Stromal cell of bone marrow (primary cell): ENCODE measurements at places on chromosomes 16 and 17.
A peak's percentile ranks its signal among the peaks of the same experiment; 100 is the strongest.

GRCh38 chr16:49857423-49858181, 1.7 kb upstream of the ZNF423 start:
- DNase-seq = no peak

GRCh38 chr16:76970087-76970744, 220.8 kb upstream of the MON1B start:
- peak; percentile 19 for DNase-seq

DNA sequence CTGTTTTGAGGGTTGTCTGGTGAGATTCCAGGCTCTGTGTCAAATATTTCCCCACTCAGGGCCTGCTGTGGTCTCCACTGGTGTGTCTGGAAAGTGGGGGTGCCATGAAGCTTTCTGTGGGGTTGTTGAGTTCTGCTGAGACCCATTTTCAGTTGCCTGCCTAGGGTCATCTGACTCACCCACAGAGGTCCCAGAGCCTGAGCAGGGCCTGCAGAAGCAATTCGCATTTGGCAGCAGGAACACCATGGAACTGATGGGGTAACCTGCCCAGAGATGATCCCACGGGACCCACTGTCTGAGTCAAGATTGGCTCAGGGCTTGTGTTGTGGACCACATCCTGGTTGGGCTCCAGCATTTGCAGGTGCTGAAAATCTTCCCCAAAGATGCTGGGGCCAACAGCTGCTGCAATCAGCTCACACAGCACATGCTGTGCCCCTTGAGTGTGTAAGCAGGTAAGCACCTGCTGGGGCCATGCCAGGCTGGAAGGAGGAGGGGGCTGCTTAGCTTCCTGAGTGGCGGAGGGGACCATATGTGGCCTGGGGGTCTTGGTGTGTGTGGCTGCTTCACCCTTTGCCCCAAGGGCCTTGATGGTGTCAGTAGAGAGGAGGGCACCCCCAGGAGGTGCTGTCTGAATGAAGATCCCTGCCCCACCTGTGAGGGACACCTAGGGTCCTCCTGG, 1726.1 kb downstream of the TP53TG3F start:
- DNase-seq = no peak

- DNase-seq = no peak
Observed at GRCh38 chr17:74873874-74874614, 1.2 kb upstream of the FDXR start.

DNA sequence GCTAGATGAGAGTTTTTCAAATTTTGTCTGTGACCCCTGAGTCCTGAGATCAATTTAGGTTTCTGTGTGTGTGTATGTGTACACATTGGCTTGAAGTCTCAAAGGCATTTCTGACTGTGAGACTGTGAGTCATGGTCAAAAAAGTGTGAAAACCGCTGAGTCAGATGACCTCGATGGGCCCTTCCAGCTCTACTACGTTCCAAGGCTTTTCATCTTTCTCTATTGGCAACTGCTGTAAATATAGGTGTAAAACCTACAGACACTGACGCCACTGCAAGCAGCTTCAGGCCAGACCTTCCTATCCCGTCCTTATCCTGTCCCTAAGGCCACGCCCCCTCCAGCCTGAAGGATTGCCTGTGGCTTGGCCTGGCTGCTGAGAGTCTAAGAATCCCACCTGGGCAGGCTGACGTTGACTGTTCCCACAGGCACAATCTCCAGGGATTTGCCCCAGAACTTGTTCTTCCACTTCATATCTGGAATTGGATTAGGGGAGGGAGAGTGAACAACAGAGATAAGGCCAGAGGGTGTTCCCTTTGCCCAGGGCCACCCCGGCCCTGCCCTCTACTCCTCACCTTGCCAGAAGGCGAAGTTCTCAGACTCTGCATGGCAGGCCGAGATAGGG, 11.3 kb downstream of the OSBPL7 start:
- DNase-seq = peak; percentile 82

GRCh38 chr17:83082909-83083367, 3.5 kb downstream of the METRNL start:
- DNase-seq = no peak

- DNase-seq = no peak
Observed at GRCh38 chr17:48174833-48175523, 67.4 kb downstream of the SNX11 start.

GRCh38 chr16:4378999-4379690, 7.5 kb downstream of the VASN start:
- no peak for DNase-seq

DNA sequence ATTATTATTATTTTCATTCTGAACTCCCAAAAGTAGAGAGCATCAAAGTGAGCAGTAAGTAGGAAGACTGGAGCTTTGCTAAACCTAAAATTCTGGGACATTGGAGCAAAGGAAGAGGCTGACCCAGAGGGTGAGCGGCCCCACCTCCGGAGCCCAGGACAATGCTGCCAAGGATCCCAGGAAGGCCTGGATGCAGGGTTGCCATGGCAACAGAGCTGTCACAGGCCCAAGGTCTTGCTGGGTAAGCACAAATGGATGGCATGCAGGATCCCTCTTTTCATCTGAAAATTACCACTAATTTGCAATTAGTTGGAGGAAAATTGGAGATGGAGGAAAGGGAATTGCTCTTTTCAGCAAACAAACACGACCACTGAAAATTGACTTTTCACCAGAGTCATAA, 457.9 kb upstream of the CDH5 start:
- DNase-seq = no peak

GRCh38 chr17:68255151-68255550, 7.3 kb downstream of the AMZ2 start:
- no peak for DNase-seq

DNA sequence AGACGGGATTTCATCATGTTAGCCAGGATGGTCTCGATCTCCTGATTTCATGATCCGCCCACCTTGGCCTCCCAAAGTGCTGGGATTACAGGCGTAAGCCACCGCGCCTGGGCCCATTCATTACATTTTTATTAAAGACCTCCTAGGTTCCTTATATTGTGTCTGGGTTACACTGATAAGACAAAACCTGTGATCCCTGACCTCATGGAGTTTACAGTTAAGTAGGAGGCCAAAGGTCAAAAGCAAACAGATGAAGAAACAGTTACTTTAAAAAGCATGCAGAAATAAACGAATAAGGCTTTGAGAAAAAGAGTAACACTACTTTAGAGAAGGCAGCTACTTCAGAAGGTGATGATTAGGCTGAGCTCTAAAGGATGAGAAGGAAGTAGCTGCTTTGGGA, 14.9 kb upstream of the HLF start:
- no peak for DNase-seq

- DNase-seq = no peak
Observed at GRCh38 chr16:23359092-23359760, 57.1 kb downstream of the SCNN1B start.

DNA sequence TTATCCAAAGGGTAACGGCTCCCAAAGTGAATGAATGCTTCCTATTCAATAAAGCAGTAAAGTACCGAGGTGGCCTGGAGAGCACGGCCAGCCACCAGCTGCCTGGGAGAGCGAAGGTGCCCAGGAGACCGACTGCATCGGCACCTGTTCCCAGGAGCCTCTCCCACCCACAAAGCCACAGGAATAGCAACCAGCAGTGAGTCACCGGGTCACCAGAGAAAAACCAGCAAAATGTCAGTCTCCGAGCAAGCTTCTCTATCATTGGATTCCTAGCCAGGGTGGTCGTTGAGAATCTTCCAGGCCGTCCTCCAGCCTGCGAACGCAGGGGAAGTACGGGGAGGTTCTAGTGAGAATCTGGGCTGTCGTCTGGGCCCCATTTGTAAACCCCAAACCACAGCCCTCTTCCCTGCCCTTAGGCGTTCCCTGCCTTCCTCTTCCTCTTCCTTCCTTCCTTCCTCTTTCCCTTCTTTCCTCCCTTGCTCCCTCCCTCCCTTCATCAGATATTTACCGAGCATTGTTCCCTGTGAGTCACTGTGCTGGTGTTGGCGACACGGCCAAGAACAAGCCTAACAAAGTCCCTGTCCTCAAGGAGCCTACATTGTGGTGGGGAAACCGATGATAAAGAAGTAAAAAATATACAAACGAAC, 114.6 kb downstream of the SLC39A11 start:
- no peak for DNase-seq

DNA sequence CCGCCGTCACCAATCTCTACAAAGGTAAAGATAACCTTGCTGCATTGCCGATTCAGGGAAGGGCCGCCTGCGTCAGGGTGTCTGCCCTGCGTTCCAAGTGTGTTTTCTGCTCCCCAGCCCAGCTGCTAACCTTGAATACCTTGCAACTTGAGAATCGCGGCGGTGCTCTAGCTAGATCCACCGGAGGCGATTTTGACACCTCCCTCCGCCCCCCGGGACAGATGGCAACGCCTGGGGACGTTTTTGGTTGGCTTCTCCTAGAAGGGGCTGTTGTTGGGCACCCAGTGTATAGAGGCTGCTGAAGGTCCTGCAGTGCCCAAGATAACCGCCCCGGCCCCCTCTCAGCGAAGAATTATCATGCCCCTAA, 1.5 kb downstream of the HAPSTR1 start:
- DNase-seq = no peak

DNA sequence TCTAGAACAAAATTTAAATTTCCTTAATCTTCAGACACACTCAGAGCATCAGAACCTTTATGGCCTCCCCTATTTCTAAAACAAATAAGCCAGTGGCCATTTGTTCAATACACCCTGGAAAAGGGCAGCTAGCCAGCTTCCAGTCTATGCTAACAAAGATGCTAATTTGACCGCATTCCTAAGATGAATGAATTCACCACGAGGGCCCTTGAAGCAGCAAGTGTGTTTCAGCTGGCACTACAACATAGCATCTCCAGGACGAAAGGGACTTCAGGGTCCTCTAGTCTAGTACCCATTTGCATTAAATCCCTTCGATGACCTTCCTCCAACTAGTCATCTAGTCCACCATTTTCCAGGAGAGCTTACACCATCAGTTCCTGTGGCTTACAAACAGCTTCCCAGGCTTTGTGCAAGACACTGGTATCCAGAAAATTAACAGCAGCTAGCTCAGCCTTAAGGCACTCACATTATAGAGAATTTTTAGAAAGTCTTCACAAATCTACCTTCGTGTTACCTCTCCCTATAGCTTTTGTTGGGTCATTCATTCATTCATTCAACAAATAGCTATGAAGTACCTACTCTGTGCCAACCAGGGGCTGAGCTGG, 10.9 kb downstream of the KRT37 start:
- DNase-seq = no peak

GRCh38 chr17:3890878-3891219, 2.0 kb downstream of the CAMKK1 start:
- no peak for DNase-seq

DNA sequence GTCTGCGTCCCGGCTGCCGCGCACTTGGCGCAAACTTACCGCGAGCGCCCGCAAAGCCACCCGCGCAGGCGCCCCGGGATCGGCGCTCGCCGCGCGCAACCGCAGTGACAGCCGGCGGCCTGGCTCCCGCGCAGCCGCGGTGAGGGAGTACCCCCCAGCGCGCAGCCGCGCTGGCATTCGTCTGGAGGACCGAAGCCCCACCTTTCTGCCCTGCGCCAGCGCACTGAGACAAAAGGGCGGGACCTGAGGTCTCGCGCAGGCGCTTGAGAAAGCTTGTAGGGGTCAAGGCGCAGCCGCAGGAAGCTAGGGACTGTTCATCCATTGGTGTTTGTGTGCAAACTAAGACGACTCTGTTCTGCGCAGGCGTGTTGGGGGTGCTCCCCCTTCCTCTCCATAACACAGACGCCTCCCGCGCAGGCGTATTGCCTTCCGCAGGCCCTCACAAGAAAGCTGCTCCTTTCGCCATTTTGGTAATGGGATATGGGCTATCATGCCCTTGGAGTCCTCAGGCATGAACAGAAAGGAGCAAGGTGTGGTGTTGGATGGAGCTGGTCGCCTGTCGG, at the start of gene PHF12:
Gene PHF12 (minus strand): TSS at position 91 of the 563 bp plus-strand sequence. CDS start 558 bp downstream, outside the sequence.
- DNase-seq = peak; percentile 100

GRCh38 chr17:70668276-70668937, 499.1 kb downstream of the KCNJ2 start:
- no peak for DNase-seq

DNA sequence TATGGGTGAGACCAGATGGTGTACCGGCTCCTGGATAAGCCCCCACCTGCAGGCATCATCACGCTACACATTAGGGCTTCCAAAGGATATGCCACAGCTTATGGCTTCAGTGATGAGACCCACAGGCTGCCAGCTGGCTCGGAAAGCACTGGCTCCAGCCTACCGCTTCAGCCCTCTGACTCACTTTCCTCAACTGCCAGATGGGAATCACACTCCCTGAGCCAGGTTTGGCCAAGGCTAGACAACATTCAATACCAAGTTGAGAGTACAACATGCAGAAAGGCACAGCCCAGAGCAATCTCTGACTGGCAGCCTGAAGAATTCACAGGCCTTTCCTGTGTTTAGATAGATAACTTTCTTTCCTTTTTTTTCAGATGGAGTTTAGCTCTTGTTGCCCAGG, 10.3 kb downstream of the CENPV start:
- no peak for DNase-seq

GRCh38 chr16:12440228-12440530, 363.5 kb downstream of the CPPED1 start:
- no peak for DNase-seq

DNA sequence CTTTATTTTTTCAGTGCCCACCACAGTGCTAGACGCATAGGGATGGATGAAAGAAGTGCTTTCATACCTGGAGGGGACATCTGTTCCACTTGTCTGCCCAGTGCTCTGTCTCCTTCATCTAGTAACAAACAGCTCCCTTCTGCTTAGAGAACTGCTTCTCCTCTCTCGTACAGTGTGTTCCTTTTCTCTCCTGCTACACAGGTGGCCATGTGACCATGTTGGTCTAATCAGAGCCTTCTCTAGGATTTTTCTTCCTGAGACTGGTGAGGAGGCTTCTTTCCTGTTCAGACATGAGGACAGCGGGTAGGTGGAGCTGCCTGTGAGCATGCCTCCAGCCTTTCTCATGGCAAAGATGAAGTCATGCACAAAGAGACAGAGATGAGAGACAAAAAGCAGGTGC, 182.7 kb downstream of the TMEM132E start:
- DNase-seq = no peak

DNA sequence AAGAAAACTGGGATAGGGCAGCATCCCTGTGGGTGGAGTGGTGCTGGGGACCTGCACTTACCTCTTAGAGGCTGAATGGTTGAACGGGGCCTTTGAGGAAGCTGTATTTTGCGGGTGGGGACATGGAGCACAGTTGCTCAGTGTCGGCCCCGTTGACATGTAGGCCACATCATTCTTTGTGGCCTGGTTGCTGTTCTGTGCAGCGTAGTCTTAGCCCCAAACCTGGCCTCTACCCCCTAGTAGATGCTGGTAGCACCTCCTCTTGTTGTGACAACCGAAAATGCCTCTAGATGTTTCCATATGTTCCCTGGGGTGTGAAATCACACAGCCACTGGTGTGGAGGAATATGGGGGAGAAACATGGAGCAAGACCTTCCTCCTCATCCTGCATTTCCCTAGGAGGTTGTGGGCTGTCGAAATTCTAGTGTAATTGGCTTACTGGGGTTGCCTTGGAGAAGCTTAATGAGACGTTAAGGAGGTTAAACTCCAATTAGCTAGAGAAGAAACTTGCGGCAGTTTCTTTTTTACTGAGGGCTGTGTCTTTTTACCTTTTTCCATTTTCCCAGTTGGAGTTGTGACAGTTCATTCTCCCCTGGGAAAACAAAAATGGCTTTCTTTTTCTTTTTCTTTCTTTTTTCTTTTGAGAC, 9.4 kb downstream of the ABCC1 start:
- no peak for DNase-seq

- no peak for DNase-seq
Observed at GRCh38 chr16:48103591-48103990, 52.2 kb downstream of the ABCC12 start.
